ENCODE measurements at places on chromosomes 13 and 19.
A peak's percentile ranks its signal among the peaks of the same experiment; 100 is the strongest.

- DNase-seq, result no peak
Measured at GRCh38 chr13:55000844-55001243, 1972.2 kb downstream of the OLFM4 start.

DNA sequence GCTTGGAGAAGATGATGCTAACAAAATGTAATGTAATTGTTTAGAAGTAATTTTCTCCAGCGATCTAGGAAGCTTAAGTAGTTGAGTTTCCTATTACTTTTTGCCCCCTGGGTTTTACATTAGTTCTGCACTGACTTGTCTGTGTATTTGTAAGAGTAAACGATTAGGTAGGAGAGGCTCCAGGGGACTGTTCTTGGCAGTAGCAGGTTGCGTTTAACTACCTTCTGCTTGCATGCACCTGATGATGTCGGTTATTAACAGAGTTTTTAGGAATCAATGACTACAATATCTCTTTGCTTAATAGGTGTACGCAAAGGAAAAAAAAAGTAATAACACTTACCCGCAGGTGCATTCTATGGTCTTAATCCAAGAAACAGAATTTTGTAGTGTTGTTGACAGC lies 18.3 kb upstream of the UGGT2 start:
- no peak for DNase-seq

- no peak for DNase-seq
Measured at GRCh38 chr13:39672378-39673132, 17.1 kb downstream of the COG6 start.

- DNase-seq, result no peak
Measured at GRCh38 chr19:35732540-35733179, 9.6 kb downstream of the IGFLR1 start.

- DNase-seq, result no peak
Measured at GRCh38 chr13:95710313-95710712, 33.4 kb downstream of the DNAJC3 start.

DNA sequence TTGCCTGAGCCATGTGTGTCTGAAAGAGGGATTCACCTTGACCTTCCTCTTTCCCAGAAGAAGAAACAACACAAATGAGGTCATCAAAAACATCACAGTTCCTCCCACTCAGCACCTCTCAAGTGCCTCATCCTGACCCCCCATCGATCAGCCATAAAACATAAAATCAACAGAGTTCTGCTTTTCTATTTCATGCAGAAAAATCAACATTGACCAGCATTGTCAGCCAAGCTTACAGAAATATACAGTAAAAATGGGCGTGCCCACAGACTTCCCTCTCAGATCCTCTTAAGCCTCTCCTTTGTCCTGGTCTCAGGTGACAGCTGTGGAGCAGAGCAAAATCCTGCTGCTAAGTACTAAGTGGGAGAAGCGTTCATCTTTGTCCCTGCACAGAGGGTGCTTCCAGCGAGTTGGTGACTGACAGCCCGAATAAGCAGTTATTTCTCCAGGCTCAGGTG lies 213.3 kb downstream of the OLFM4 start:
- DNase-seq, result no peak

GRCh38 chr13:42880056-42880605 lies 98.7 kb downstream of the FAM216B start:
- DNase-seq, result no peak

DNA sequence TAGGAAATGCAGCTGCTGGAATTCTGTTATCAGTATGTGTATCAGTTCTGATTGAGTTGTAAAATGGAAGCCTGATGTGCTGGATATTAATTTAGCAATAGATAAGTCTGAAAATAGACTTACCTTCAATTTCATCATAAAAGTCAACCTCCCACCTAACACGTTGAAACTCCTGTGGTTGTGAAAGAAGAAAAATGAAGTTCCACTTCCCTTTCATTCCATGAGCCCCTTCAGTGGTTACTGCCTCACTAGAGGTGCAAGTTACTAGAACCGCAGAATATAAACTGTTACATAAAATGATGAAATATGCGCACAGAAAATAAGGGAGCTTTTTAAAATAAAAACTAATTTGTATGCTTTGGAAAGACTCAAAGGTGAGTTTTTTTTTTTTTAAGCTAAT lies 249.2 kb downstream of the SHISA2 start:
- no peak for DNase-seq

GRCh38 chr13:110228936-110229904 lies 77.7 kb downstream of the COL4A1 start:
- DNase-seq, result no peak

DNA sequence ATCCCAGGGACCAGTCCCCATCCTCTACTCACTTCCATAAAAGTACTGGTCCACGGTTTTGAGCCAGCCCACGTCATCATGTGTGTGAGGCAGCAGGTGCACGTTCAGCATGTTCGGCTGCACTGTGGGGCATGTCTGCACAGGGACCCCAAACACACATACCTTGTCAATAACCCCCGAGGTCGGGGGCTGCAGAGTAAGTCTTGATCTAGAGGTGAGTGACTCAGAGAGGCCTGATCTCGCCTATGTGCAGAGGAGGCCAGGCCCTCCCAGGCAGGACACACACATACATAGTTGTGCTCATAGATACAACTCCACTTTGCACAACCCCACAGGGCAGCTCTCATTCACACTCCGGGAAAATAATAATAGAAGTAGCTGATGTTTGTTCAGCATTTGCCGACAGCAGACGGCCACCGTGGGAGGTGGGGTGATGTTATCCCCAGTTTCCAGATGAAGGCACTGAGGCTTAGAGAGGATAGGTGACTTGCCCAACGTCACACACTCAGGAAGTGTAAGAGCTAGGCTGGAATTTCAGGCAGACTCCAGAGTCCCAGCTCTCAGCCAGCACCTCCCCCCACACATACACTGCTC lies 774 bp downstream of the MAN2B1 start:
- DNase-seq, result no peak

- peak; percentile 28 for DNase-seq
Measured at GRCh38 chr13:101757446-101758039, 305.1 kb downstream of the ITGBL1 start.

DNA sequence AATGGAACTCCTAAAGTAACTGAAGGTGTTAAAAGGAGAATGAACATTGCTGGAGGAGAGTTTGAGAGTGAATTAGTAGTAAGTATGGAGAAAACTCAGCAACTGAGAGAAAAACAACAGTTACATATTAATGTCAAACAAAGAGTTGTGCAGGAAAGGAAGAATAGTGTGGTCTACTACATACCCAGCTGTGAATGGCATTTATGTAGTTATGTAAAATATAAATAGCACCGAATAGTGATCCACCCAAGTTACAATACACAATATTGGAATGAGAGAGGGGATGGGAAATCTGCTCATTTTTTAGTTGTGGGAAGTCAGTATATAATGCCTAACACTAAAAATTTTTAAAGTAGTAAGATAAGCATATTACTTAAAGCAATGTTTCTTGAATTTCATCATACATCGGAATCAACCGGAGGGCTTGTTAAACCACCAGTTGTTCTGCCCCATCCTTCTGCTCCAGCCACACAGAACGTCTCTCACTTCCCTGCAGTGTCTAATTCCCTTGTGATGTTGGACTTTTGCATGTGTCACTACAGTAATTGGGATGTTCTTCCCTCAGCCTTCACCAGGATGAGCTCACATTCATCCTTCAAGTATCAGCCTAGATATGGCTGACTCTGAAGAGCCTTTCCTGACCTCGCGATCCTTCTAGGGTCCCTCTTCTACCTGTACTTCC lies 11.5 kb downstream of the CCDC70 start:
- no peak for DNase-seq

- no peak for DNase-seq
Measured at GRCh38 chr19:11480715-11481533, at the start of gene ELAVL3. Gene ELAVL3 (minus strand): TSS chr19:11481046. CDS start chr19:11480608, 438 bp downstream.

GRCh38 chr19:306151-306900 lies 15.1 kb upstream of the PLPP2 start:
- no peak for DNase-seq

- DNase-seq, result no peak
Measured at GRCh38 chr13:25927932-25928331, 123.9 kb downstream of the SHISA2 start.

GRCh38 chr13:110254151-110254679 lies 52.7 kb downstream of the COL4A1 start:
- DNase-seq, result no peak

Measured in hematopoietic multipotent progenitor cell treated with erythropoietin and hydrocortisone succinate and interleukin-3 and kit ligand, for 15 days (in vitro differentiated cells).